ENCODE measurements at places on chromosomes 3 and 15.

- no peak for DNase-seq
Observed at GRCh38 chr3:148062590-148062989, 635.1 kb upstream of the AGTR1 start.

DNA sequence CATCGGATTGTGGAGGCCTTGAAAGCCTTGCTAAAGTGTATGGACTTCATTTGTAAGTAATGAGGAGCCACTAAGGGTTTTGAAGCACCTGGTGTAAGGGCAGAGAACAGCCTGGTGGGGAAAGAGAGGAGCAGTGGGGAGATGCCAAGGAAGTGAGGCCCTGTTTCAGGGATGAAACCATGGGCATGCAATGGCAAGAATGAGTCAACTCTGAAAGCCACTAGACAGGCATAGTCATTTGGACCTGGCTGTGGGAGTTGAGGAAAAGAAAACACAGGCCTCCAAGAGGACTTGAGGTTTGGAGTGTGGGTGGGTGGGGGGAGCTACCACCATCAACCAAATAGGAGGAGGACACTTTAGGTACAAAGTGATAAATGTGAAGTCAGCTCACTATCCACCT, 7.6 kb downstream of the XCR1 start:
- DNase-seq = no peak

DNA sequence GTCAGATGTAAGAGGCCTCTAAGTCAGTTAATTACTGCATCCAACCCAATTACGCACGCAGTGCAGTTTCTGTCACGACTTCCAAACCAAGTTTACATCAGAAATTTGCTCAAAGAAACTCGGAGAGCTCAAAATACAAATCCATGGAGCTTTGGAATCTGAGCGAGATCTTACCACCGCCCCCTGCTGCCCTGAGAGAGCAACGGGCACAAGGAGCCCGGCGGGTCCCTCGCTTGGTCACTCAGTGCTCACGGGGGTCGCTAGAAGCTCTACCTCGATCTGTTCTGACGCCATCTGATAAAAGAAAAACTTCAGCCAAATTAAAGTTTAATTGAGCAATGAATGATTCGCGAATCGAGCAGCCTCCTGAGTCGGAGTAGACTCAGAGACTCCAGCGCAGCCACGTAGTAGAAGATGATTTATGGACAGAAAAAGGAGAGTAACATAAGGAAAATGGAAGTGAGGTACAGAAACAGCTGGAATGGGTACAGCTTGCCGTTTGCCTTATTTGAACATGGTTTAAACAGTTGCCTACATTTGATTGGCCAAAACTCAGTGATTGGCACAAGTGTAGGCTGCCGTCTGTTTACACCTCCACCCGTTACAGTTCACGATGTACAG, 232.7 kb upstream of the ATP10A start:
- DNase-seq = no peak

DNA sequence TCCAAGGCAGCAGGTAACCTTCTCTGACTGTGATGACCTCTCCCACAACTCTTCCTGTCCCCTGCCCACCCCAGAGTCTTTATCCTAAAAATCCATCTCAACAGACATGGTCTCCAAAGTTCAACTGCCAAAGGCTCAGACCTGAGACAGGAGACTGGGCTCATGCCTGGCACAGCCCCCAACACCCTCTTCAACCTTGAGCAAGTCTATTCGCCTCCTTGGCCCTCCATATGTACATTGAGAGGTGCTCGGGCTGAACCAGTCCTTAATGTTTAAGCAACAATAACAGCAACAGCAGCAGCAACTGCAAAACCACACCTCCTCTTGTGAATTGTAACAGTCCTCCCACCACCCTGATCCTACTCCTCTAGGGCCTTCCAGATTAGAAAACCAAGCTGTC, 9.9 kb downstream of the FAM3D start:
- DNase-seq = no peak

GRCh38 chr15:90022345-90022744, 21.2 kb downstream of the ZNF710 start:
- DNase-seq = no peak

DNA sequence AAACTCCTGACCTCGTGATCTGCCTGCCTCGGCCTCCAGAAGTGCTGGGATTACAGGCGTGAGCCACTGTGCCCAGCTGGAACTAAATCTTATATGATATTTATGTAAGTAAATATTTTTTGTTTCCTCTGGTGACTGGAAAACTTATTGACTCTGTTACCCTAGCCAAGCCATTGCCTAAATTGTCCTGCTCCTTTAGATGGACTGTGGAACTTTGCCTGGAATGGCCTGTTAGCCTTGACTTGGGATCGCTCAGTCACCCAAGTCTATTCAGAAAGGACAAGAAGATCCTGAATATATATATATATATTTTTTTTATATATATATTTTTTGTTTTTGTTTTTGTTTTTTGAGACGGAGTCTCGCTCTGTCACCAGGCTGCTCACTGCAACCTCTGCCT, 113.9 kb downstream of the PDE8A start:
- no peak for DNase-seq
